ENCODE measurements at places on chromosomes 4 and X. TPM values are rescaled to one million over a fixed set of nuclear protein-coding genes. Genes with fewer than 3 reads are reported as not detected.
A peak's percentile ranks its signal among the peaks of the same experiment; 100 is the strongest.

GRCh38 chrX:70973221-70973620 lies 42.3 kb upstream of the SLC7A3 start:
- DNase-seq = no peak
- no peak overlapping the region for H3K4me3 ChIP-seq
- H3K27ac ChIP-seq = no peak overlapping the region
- H3K36me3 ChIP-seq = no peaks in the 10 kb centered on the region
- H3K27me3 ChIP-seq = no peaks in the 10 kb centered on the region

DNA sequence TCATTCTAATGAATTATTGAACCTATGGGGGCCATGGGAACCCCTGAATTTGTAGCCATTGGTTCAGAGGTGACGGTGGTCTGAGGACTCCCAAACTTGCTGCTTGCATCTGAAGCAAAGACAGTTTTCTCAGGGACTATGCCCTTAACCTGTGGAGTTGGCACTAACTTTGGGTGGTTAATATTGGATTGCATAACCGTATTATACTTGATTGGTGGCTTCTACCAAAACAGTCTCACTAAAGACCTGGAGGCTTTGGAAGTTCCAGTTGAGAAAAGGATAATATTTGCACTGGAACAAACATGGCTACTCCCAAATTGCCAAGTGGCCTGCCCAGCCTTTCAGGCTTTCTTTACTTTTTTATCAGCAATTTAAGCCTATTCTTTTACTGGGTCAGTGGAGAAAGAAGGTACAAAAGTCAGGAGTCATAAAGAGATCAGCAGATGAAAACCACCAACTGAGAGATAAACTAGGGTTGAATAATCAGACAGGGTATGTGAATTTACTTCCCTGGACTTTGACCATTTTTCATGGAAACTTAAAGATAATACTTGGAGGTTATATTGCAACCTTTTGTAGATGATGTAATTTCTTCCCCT lies 7.9 kb upstream of the KLHL8 start:
- no peaks in the 10 kb centered on the region for H3K27me3 ChIP-seq
- no peak overlapping the region for H3K4me3 ChIP-seq
- no peak overlapping the region for H3K27ac ChIP-seq
- H3K36me3 ChIP-seq = no peaks in the 10 kb centered on the region
- no peak for DNase-seq
- H3K4me1 ChIP-seq = no peaks in the 10 kb centered on the region

GRCh38 chr4:104128031-104128849 lies 366.5 kb downstream of the CXXC4 start:
- H3K4me3 ChIP-seq = no peak overlapping the region
- DNase-seq = no peak
- no peaks in the 10 kb centered on the region for H3K36me3 ChIP-seq
- H3K27me3 ChIP-seq = no peaks in the 10 kb centered on the region
- no peaks in the 10 kb centered on the region for H3K4me1 ChIP-seq

The ZDHHC9 gene
- total RNA-seq = 60.1 TPM

- no peak for DNase-seq
- H3K36me3 ChIP-seq = no peaks in the 10 kb centered on the region
- H3K27me3 ChIP-seq = no peaks in the 10 kb centered on the region
- H3K4me3 ChIP-seq = no peak overlapping the region
- no peak overlapping the region for H3K27ac ChIP-seq
- no peaks in the 10 kb centered on the region for H3K4me1 ChIP-seq
Observed at GRCh38 chrX:46298821-46299220, 246.4 kb downstream of the ZNF674 start.

- no peak overlapping the region for H3K27ac ChIP-seq
- no peaks in the 10 kb centered on the region for H3K4me1 ChIP-seq
- no peak for DNase-seq
- H3K4me3 ChIP-seq = no peak overlapping the region
Observed at GRCh38 chr4:95910749-95911148, 70.9 kb downstream of the PDHA2 start.

DNA sequence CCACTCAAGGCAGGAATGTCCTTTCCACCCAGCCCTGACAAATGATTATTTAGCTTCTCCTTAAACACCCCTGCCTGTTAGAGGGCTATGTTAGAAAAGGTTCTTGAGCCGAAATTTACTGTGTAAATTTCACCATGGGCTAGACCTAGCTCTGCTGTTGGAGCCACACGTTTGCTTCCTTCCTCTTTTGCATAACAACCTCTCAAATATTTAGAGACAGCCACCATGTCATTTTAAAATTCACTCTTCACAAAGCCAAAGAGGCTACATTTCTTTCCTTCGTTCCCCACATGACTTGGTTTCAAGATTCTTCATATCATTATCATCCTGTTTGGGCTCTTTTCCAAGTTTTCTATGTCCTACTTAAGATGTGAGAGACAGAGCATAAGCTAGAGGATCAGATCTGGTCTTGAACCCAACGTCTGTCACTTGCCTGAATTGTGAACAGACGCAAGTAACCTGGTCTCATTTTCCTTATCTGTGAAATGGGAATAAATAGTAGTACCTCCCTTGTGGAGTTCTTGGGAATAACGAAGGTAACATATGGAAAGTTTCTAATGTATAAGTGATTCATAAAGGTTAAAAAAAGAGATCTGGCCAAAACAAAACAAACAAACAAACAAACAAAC lies 6.7 kb downstream of the DOCK11 start:
- H3K36me3 ChIP-seq = no peaks in the 10 kb centered on the region
- H3K4me1 ChIP-seq = no peaks in the 10 kb centered on the region
- no peak for DNase-seq
- H3K4me3 ChIP-seq = no peak overlapping the region
- no peaks in the 10 kb centered on the region for H3K27me3 ChIP-seq

The TMEM271 gene
- total RNA-seq = 0.40 TPM

The LANCL3 gene
- 1.8 TPM for total RNA-seq

GRCh38 chr4:110020139-110020538 lies 107.5 kb downstream of the EGF start:
- H3K27me3 ChIP-seq = no peaks in the 10 kb centered on the region
- no peak for DNase-seq
- no peak overlapping the region for H3K4me3 ChIP-seq
- H3K36me3 ChIP-seq = no peaks in the 10 kb centered on the region
- no peaks in the 10 kb centered on the region for H3K4me1 ChIP-seq

DNA sequence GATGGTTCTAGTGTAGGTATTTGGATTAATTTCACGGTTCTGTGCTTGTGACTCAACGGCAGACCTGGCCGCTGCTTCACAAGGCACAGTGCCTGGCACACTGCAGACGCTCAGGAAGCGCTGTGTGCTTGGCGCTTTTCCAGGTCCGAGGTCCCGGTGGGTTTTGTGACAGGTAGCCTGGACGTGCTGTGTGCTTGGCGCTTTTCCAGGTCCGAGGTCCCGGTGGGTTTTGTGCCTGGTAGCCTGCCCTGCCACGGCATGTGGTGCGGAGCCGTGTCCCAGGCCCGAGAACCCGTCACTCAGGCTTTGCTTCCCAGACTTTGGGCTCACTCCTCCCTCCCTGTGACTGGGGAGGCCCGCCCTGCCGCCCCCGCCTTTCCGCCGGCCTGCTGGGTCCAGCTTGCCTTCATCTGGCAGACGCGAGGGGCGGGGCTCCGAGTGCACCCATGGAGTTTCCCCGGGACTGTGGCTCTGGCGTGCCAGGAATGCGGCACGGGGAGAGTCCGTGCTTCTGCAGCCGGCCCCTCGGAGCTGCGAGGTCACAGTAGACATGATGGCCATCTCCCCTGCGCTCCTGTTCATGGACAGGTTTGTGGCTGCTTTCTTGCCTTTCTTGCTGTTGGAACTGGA lies 44.2 kb downstream of the TBC1D14 start:
- H3K4me3 ChIP-seq = peak overlapping the region; percentile 32
- H3K27ac ChIP-seq = peak overlapping the region; percentile 41
- H3K27me3 ChIP-seq = no peaks in the 10 kb centered on the region
- no peaks in the 10 kb centered on the region for H3K36me3 ChIP-seq

GRCh38 chr4:149790172-149790907 lies 25.3 kb downstream of the IQCM start:
- no peaks in the 10 kb centered on the region for H3K4me1 ChIP-seq
- no peaks in the 10 kb centered on the region for H3K27me3 ChIP-seq
- no peaks in the 10 kb centered on the region for H3K36me3 ChIP-seq
- no peak overlapping the region for H3K4me3 ChIP-seq
- no peak overlapping the region for H3K27ac ChIP-seq

The UGT2B10 gene
- not detected for total RNA-seq

The SMIM31 gene
- total RNA-seq = not detected

GRCh38 chrX:34332334-34332733 lies 200.2 kb upstream of the FAM47A start:
- H3K27ac ChIP-seq = no peak overlapping the region
- H3K36me3 ChIP-seq = no peaks in the 10 kb centered on the region
- H3K4me1 ChIP-seq = no peaks in the 10 kb centered on the region
- H3K4me3 ChIP-seq = no peak overlapping the region

GRCh38 chr4:54234497-54235205 lies 5.6 kb downstream of the PDGFRA start:
- DNase-seq = no peak
- H3K36me3 ChIP-seq = no peaks in the 10 kb centered on the region
- no peak overlapping the region for H3K27ac ChIP-seq
- H3K4me1 ChIP-seq = peaks cover 54% of the 10 kb centered on the region
- H3K4me3 ChIP-seq = peak overlapping the region; percentile 54

GRCh38 chr4:128332081-128332480 lies 44.5 kb upstream of the PGRMC2 start:
- no peak for DNase-seq
- H3K36me3 ChIP-seq = no peaks in the 10 kb centered on the region
- no peak overlapping the region for H3K27ac ChIP-seq
- H3K27me3 ChIP-seq = no peaks in the 10 kb centered on the region
- no peaks in the 10 kb centered on the region for H3K4me1 ChIP-seq

- H3K36me3 ChIP-seq = peaks cover 3% of the 10 kb centered on the region
- no peak overlapping the region for H3K4me3 ChIP-seq
- DNase-seq = no peak
- no peaks in the 10 kb centered on the region for H3K27me3 ChIP-seq
- H3K4me1 ChIP-seq = peaks cover 12% of the 10 kb centered on the region
Observed at GRCh38 chrX:46543441-46543840, 1.8 kb downstream of the ZNF674 start.

GRCh38 chrX:46710927-46711623 lies 47.8 kb downstream of the SLC9A7 start:
- no peak overlapping the region for H3K27ac ChIP-seq
- H3K4me1 ChIP-seq = no peaks in the 10 kb centered on the region
- H3K27me3 ChIP-seq = no peaks in the 10 kb centered on the region
- no peak overlapping the region for H3K4me3 ChIP-seq
- no peak for DNase-seq

DNA sequence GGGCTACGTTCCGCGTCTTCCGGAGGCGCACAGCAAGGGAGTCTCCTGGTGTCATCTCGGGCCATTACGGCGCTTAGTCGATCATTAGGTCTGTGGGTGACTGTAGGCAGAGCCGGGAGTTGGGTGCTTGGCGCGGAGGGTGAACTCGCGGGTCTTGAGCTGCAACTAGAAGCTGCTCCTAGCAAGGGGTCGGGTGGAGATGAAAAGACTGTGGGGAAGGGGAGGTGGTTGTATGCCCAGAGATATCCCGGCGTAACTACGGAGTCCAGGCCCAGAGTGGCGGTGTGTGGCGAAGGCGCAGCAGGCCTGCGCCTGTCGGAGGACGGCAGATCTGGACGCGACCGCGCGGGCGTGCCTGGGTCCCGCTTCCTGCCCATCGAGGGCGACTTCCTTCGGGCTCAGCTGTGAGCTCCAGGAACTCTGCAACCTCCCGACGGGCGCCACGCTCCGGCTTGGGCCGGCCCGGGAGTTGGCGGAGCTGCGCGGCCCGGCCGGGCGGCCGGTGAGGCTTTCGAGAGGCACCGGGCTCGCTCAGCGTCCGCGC lies 2.7 kb upstream of the NKX3-2 start:
- DNase-seq = no peak
- H3K27me3 ChIP-seq = peaks cover 90% of the 10 kb centered on the region
- no peaks in the 10 kb centered on the region for H3K36me3 ChIP-seq
- peak overlapping the region; percentile 48 for H3K4me3 ChIP-seq
- H3K27ac ChIP-seq = no peak overlapping the region

GRCh38 chr4:44368413-44369167 lies 80.0 kb downstream of the KCTD8 start:
- H3K27me3 ChIP-seq = no peaks in the 10 kb centered on the region
- no peak overlapping the region for H3K27ac ChIP-seq
- H3K4me3 ChIP-seq = no peak overlapping the region
- no peaks in the 10 kb centered on the region for H3K36me3 ChIP-seq
- no peaks in the 10 kb centered on the region for H3K4me1 ChIP-seq
- DNase-seq = no peak

GRCh38 chr4:137194670-137195069 lies 337.6 kb downstream of the PCDH18 start:
- no peaks in the 10 kb centered on the region for H3K36me3 ChIP-seq
- H3K27me3 ChIP-seq = no peaks in the 10 kb centered on the region
- H3K27ac ChIP-seq = no peak overlapping the region
- DNase-seq = no peak

DNA sequence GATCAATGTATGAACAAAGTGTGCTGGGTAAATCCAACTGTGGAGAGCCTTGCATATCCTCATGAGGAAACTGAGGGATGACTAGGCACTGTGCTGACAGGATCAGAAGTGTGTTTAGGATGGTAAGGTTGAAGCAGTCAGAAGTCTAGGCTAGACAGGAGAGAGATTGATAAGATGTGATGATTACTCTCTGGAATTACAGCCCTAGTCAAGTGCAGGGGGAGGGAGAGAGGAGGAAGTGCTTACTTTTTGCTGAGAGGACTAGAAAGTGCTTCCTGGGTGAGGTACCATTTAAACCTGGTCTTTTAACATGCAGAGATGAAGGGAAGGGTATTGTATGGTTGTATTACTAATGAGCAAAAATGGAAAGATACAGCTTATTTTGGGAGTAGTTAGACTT lies 23.7 kb downstream of the FHIP1A start:
- H3K27me3 ChIP-seq = no peaks in the 10 kb centered on the region
- H3K36me3 ChIP-seq = no peaks in the 10 kb centered on the region
- H3K4me3 ChIP-seq = no peak overlapping the region
- DNase-seq = no peak
- peaks cover 3% of the 10 kb centered on the region for H3K4me1 ChIP-seq
- H3K27ac ChIP-seq = no peak overlapping the region

GRCh38 chrX:154426916-154427770 lies 1.3 kb upstream of the ATP6AP1 start:
- peaks cover 2% of the 10 kb centered on the region for H3K36me3 ChIP-seq
- H3K27me3 ChIP-seq = no peaks in the 10 kb centered on the region
- peak overlapping the region; percentile 10 for H3K27ac ChIP-seq
- H3K4me1 ChIP-seq = peaks cover 20% of the 10 kb centered on the region
- no peak for DNase-seq

DNA sequence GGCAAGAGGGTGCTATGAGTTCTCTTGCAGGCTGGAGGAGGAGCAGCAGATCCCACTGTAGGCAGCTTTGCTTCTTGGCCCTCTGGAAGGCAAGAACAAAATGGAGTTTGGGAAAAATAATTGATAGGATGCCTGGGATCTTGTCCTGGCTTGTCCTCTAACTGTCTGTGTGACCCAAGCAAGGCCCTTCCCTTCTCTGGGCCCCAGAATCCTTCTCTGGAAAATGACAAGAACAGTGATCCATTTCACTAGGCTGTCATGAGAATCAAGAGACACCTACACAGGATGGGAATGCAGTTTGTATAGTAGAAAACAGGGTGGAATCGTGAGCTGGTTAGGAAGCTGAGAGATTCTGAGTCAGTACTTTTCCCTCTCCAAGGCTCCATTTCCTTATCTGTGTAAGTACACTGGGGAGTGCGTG lies 133.3 kb downstream of the PJA1 start:
- H3K4me1 ChIP-seq = peaks cover 12% of the 10 kb centered on the region
- H3K36me3 ChIP-seq = no peaks in the 10 kb centered on the region
- no peaks in the 10 kb centered on the region for H3K27me3 ChIP-seq

The GPR173 gene
- 0.21 TPM for total RNA-seq

Measured in suprapubic skin (tissue), 4 donors.